ENCODE measurements at places on chromosomes 11 and 22.

GRCh38 chr22:25482868-25483639 lies 81.4 kb upstream of the GRK3 start:
- DNase-seq = no peak

GRCh38 chr11:44637487-44637886 lies 72.0 kb downstream of the CD82 start:
- DNase-seq = no peak

DNA sequence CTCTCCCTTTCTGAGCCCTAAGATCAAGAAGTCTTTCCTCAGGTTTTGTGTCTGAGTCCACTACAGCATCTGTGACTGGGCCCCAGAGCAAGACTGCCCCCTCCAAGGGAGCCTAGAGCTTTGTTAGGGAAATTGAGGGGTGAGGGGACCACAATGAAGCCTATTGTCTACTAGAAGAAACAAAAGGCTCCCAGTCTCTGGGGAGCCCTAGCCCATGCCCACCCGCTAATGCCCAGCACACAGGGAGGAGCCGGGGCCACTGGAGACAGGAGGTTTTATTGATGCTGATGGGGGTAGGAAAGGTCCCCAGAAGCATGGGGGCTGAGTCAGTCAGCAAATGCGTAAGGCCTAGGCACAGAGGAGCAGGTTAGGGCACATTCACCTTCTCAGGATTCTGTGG lies 14.0 kb downstream of the RHOG start:
- no peak for DNase-seq

DNA sequence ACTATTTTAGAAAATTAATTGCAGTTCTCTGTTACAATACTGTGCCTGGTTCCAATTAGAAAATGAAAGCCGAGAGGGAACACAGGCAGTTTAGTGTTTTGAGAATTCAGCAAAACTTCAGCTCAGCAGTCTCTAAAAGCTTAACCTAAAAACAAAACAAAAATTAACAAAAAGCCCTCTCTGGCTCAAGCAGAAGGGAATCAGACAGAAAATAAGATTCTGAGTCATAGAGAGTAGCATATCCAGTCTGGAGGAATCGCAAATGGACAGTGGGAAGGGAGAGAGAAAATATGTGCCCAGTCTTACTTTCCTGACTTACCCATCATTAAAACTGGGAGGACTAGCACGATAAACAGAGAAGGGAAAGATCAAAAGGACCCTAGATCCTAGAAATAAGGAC lies 38.1 kb upstream of the CHRM4 start:
- no peak for DNase-seq

- no peak for DNase-seq
Observed at GRCh38 chr22:26724414-26724813, 67.0 kb downstream of the MIAT start.

GRCh38 chr22:32477596-32477995 lies 3.0 kb downstream of the FBXO7 start:
- DNase-seq = no peak

GRCh38 chr22:41983513-41984405 lies 14.5 kb downstream of the SEPTIN3 start:
- DNase-seq = no peak

DNA sequence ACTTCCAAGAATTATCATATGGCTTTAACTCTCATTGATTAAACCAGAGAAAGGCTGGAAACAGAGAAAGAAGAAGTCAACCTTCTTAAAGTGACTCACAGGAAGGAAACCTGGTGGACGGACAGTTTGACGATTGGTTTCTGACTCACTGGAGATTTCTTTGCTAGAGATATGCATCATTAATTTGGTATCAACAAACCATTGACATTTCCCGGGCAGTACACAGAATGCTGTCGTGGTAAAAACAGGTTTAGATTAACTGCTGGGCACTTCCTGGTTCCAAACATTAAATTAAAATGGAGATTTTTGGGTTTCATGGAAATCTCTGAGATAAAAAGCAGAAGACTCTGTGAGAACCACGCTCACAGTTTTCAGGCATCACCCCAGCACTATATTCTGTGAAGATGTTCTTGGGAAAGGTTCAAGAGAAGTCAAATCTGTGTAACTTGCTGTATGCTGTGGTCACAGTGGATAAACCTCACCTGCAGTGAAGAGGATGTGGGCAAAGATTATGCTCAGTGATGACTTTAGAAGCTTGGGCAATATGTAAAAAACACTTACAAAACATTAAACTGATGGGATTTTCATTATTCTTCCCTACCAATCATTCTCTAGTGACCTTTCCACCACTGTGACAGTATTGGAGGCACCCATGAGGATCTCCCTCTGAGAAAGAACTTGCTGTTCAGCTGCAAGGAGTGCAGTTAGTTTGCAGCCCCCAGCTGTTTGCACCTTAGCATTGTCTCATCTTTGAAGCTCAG lies 61.1 kb upstream of the CD44 start:
- no peak for DNase-seq

DNA sequence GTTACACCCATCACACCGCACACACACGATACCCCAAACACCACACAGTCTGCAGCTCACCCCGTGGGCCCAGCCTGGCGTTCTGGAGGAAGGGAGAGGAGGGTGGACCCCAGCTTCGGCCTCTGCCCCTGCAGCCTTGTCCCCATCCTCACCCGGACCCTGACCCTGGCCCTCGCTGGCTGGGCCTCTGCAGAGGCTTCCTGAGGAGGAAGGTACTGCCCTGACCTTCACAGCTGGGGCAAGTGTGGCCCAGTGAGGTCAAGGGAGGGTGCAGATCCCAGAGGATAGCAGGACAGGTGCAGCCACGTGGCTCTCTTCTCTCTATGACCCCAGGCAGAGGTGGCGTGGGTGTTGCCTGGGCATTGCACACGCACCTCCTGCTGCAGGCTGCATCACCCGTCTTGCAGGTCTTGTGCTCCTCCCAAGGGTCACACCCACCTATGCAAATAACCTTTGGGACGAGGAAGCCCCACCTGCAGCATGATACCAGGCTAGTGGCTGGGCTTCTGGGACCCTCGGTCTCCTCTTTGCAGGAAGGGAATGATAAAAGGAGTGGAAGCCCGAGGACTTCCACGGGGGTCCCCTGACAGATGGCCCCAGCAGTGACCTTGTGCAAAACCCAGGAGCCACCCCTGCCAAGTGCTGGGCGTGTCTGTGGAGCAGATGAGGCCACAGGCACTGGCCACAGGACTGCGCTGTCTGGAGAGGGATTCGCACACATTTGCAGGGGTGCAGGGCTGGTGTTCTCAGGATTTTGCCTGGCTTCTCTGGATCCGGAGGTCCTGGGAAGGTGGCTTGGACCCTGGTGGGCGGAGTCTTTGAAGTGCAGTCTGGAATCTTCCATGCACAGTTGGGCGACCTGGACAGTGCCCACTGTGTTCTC lies 1241.5 kb downstream of the BRD1 start:
- DNase-seq = no peak

- peak; percentile 29 for DNase-seq
Observed at GRCh38 chr11:128625326-128625725, 38.0 kb upstream of the ETS1 start.

- DNase-seq = no peak
Observed at GRCh38 chr11:5486003-5486402, 2.5 kb upstream of the OR52D1 start.

DNA sequence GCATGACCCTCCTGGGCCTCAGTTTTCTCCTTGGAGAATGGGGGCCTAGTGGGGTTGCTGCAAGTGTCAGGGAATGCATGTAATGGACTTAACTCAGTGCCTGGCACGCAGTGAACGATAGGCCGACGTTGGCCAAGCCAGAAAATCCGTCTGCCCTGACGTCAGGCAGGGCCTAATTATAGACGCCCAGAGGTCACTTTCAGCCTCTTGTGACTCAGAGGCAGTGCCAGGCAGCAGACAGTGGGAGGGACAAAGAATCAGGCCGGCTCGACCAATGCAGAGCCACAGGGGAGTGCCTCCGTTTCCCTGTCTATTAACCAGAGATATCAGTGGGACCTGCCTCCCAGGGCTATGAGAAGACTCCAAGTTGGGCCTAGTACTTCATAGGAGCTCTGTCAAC lies 115.0 kb downstream of the MN1 start:
- DNase-seq = peak; percentile 92

DNA sequence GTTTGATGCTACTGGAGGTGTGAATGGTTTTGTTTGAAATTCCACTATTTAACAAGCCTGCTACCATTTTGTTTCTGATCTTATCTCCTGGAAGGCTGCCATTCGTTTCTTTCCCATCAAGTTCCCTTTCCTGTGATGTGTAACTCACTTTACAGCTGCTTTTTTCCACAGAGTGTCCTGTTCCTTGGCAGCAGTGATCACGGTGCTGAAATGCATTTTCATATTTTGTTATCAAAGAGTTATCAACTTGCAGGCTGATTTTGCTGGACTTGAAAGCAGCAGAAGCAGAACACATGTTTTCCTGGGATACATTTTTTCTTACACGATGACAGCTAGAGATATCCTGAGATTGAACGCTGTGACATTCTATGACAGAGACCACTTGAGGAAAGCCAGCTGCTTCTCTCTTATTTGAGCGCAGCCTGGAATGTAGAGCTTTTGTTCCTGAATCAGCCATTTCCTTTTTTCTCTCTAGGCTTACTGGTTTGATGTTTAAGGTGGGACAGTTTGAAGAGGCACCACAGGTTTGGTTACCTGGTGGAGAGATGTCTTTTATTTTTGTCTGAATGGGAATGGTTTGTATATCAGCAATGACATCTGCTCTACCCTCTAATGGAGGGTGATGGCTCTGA lies 34.7 kb downstream of the PRR14L start:
- DNase-seq = no peak
